ENCODE measurements at places on chromosomes 13 and 19. TPM values are rescaled to one million over a fixed set of nuclear protein-coding genes. Genes with fewer than 3 reads are reported as not detected.

DNA sequence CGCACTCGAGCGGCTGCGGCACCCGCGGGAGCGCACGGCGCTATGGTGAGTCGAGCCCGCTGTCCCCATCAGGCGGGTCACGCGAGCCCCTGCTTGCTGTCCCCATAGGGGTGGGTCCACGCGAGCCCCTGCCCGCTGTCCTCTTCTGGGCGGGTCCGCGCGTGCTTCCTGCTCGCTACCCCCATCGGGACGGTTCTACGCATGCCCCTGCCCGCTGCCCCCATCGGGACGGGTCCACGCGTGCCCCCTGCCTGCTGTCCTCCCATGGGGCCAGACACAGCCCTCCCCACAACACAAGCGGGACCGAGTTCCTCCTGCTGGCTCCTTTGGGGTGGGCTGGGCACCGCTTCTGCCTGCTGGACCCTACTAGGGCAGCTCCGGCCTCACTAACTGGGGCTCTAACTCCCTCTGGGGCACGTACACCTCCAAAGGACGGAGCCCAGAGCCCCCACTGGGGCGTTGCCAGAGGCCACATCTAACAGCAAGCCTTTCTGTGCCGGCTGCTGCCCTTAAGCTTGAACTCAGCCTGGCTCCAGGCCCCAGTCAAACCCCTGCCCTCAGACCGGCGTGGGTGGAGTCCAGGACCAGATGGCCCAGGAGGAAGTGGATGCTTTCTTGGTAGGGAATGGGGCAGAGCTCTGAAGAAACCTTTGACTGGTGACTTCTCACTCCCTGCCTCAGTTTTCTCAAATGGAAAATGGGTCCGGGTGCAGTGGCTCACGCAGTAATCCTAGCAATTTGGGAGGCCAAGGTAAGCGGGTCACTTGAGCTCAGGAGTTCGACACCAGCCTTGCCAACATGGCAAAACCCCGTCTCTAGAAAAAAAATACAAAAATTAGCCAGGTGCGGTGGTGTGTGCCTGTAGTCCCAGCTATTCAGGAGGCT lies 722 bp downstream of the COLGALT1 start:
- no peak for DNase-seq

GRCh38 chr19:18768997-18769891 lies 21.9 kb downstream of the COMP start:
- no peak for DNase-seq

DNA sequence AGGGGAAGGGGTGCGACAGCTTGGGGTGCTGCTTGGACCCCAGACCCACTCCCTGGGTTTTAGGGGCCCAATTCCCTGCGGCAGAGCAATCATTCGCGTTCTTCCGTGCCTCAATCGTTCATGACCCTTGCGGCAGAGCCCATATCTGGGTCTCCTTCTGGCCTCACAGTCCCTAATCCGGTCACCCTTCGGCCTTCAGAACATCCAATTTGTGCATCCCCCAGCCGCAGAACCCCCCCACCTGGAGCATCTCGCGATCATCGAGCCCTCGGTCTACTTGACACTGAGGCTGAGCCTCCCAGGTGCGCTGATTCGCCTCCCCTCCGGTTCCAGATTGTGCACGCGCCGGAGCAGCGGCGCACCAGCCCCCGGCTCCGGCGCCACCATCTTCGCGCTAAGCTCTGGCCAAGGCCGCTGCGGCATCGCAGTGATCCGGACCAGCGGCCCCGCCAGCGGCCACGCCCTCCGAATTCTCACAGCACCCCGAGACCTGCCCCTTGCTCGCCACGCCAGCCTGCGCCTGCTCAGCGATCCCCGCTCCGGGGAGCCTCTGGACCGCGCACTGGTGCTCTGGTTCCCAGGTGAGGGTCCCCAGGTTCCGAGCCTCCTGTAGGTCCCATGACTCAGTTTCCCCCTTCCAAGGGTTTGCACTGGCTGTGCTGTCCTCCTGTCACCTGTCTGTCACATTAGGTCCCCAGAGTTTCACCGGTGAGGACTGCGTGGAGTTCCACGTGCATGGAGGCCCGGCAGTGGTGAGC lies 501 bp downstream of the GTPBP3 start:
- no peak for DNase-seq

- no peak for DNase-seq
Measured at GRCh38 chr19:34997071-34997617, 3.0 kb upstream of the GRAMD1A start.

DNA sequence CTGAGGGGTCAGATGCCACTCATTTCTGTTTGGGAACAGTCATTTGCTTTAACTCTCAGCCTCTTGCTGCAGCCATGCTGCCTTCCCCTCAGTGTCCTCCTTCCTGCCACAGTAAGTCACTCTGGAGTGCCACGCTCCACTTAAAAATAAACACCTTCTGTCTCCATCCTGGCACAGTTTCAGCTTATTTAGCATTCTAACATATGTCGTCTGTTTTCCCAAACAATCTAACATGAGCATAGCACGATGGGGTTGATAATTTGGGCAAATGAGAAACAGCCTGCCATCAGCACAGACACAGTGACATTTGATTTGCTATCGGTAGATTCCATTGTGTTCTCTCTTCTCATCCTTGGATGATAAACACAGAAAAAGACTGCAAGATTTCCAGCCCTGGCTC lies 768.6 kb downstream of the UQCRFS1 start:
- no peak for DNase-seq

GRCh38 chr19:10380313-10381102 lies at the start of gene TYK2:
TSS of gene TYK2 (minus strand) at chr19:10380572. CDS start at chr19:10378406, 2,166 bp downstream.
- peak; percentile 99 for DNase-seq

DNA sequence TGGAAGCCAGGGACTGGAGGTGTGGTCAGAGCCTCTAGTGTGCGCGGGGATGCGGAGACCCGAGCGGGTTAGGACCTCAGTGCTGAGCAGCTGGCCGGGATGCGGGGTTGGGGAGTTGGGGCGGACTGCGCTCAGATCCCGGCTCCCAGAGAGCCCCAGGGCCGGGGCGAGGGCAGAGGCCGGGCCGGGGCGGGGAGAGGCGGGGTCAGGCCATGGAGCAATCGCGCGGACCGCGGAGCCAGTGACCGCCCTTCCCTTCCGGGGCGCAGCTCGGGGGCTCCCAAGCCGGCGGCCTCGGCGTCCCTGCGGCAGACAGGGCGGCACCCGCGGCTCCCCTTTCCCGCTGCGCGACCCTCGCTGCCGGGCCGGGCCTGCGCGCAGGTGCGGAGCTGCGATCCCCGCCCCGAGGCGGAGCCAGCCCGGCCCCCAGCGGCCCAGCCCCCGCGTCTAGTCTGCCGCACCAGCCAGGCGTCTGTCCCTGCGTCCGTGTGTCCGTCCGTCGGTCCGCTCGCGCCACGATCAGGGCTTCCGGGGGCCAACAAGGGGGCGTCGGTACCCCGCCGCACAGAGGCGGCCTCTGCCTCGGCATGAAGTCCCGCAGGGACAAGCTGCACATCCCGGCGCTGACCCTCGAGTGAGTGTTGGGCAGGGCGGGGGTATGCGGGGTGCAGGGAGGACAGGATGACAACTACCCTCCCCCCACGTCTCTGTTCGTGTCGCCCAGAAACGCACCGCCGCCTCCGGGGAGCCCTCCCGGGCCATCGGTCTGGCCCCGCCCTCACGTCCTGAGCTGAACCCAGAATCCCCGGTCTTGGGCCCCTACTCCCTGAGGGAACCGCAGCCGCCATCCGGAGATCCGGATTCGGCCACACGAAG lies 12.4 kb downstream of the MAST3 start:
- DNase-seq, result no peak

ZNF540 gene
- polyA plus RNA-seq, result 3.6 TPM

ZNF43 gene
- polyA plus RNA-seq, result 14.7 TPM

DNA sequence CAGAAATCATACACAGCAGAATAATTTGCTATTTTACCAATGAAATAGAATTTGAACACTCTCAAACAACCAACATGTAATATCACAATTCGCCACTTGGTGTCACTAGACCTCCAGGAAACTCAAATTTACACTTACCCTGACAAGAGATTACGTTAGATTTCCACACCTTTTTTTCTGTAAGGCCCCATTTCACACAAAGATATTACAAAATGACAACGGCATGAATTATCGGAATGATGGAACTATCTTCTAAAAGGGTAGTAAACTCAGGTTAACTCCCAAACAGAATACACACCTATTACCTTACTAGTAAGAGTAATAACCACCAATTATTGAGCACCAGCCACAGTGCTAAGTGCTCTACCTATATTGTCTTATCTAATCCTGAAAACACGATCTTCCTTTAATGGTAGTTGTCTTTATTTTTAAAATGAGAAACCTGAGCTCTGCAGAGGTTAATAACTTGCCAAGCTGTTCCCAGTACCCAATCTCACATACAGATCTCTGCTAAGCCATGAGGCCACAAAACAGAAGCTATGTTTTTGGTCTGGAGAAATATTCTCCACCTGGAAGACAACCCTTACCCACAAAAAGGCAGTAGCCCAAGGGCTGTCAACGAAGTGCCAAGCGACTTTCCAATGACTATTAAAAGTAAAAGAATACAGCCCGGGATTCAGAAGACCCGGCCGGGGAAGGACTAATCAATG lies 152.4 kb downstream of the DCLK1 start:
- peak; percentile 85 for DNase-seq

DNA sequence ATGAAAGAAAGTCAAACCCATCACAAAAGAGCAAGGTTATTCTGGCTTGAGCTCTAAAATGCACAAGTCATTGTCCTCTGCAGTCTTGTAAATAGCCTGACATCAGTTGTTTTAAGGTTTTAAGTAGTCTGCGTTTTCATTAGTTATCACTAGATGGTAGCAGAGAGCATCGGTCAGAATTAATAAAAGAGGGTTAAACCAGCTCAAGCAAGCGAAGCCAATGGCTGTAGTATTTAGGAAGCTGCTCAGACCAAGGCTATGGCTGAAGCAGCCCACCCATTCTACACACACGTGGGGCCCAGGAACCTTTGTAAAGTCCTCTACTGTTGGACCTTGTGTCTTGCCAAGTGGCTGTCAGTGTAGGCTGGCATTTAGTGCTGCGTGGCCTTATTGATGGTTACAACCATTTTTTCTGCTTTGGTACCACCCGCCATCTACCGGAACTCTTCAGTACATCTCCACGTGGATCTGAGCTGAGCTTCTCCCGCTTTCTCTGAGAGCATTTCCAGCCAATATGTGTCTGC lies 13.3 kb upstream of the ZNF57 start:
- peak; percentile 47 for DNase-seq

- no peak for DNase-seq
Measured at GRCh38 chr13:113148407-113148806, 10.0 kb upstream of the PROZ start.

- peak; percentile 97 for DNase-seq
Measured at GRCh38 chr19:38849147-38849859, 483 bp downstream of the HNRNPL start.

GRCh38 chr13:50140581-50141374 lies 125.5 kb downstream of the KCNRG start:
- DNase-seq, result no peak

MBD3L3 gene
- polyA plus RNA-seq, result not detected

DNA sequence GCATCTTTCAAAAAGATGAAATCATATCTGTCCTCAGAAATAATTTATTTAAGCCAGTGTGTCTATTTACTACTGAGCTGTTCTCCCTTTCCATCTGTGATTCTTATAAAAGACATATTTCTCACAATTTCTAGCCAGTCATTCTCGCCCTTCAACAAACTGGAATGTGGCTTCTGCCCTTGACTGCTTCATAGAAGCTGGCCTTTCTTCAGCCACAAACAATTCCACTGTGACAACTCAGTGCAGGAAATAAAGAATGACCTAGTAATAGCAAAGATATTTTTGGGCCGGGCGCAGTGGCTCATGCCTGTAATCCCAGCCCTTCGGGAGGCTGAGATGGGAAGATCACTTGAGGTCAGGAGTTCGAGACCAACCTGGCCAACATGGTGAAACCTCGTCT lies 655.5 kb downstream of the PCDH9 start:
- DNase-seq, result no peak

DNA sequence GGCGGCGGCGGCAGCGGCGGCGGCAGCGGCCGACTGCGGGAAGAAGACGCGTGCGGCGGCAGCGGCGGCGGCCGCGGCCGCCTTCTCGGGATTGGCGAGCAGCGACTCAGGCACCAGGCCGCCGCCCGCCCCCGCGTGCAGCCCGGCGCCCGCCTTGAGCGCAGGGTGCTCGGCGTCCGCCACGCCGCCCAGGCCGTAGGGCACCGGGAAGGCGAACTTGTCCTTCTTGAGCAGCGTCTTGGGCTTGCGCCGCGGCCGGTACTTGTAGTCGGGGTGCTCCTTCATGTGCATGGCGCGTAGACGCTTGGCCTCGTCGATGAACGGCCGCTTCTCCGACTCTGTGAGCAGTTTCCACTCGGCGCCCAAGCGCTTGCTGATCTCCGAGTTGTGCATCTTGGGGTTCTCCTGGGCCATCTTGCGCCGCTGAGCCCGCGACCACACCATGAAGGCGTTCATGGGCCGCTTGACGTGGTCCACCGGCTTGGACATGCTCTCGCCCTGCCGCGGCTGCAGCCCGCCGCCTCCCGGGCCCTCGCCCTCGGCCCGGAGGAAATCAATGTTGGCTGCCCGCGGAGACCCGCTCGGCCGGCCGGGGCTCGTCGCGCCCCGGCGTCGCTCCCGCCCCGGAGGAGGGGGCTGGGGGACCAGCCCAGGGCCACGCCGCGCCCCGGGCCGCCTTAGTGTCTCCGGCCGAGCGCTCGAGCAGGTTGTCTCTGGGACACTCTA lies 621 bp downstream of the SOX21 start:
- no peak for DNase-seq

DNA sequence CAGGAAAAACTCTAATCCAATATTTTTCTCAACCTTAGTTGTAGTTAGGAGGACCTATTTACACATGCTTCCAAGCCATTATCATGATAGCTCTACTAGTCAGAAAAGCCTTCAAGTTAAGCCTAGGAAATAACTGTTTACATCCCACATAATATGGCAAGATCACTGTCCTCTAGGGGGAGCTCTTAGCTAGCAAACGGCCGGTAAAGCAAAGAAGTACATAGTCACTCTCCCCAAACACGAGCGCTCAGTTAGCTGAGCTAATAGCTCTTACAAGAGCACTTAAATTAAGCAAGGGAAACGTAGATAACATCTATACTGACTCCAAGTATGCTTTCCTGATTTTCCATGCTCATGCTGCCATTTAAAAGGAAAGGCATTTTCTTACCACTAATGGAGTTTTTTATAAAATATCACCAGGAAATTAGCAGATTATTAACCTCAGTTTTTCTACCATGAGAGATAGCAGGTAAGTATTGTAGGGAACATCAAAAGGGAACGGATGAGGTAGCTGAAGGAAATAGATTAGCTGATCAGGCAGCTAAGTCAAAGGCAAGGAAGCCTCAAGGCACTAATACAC lies 100.6 kb upstream of the PABPC3 start:
- DNase-seq, result peak; percentile 51

GRCh38 chr19:14632286-14632685 lies 42.4 kb downstream of the ADGRE3 start:
- no peak for DNase-seq

GRCh38 chr19:5895409-5895808 lies 8.2 kb downstream of the NDUFA11 start:
- DNase-seq, result no peak

GRCh38 chr19:33938821-33939220 lies 142.2 kb downstream of the KCTD15 start:
- no peak for DNase-seq

All from hindlimb muscle (tissue), 1 donor.